ENCODE measurements at places on chromosomes 11 and 22.

GRCh38 chr11:102312667-102313066 lies 4.6 kb upstream of the BIRC3 start:
- peak overlapping the region; percentile 29 for H3K4me3 ChIP-seq
- peak overlapping the region; percentile 85 for H3K27ac ChIP-seq
- no peak for DNase-seq

- no peak overlapping the region for H3K27ac ChIP-seq
- no peaks in the 10 kb centered on the region for H3K4me1 ChIP-seq
- H3K36me3 ChIP-seq = no peaks in the 10 kb centered on the region
- no peak overlapping the region for H3K4me3 ChIP-seq
- H3K27me3 ChIP-seq = peaks cover 6% of the 10 kb centered on the region
These were observed 563.0 kb downstream of the MIAT start for GRCh38 chr22:27220339-27220738.

DNA sequence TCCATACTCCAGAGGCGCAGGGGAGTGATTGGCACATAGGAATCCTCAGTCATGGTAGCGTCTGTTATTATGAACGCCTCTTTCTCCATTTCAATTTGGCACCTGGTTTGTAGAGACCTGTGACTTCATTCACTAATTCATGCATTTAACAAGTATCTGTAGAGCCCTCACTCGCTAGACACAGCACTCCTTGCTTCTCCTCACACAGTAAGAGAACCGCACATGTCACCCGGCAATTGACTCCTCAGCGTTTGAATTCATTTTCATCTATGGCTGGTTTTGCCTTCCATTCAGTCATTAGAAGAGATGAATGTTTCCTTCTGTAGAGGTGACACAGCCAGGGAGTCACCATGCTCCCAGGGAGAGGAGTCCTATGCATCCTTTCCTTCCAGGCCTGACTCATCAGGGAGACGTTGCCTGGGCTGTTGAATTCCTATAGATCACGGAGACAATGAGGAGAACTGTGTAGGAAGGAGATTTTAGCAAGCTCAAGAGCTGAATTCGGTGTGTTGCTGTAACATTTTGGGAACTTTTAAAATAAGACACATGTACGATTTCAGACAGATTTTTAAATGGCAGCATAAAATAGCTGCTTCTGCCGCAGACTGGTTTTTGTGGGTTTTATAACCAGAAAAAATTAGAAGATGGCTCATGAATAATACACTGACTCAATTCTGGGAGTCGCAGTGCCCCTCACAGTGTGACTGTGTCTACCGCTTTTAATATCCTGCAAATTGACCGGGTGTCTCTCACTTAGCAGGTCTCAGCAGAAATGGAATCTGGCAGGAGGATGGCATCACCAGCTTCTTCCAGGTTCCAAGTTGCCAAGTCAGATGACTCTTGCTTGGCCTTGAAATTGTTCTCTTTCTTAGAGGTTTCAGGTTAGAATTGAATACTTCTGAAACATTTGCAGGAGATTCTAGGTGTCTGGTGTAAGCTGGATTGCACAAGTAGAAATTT lies 44.4 kb upstream of the CLMP start:
- H3K27me3 ChIP-seq = no peaks in the 10 kb centered on the region
- no peaks in the 10 kb centered on the region for H3K4me1 ChIP-seq
- no peak overlapping the region for H3K27ac ChIP-seq
- H3K4me3 ChIP-seq = no peak overlapping the region

- no peaks in the 10 kb centered on the region for H3K36me3 ChIP-seq
- no peak overlapping the region for H3K27ac ChIP-seq
- no peak for DNase-seq
- H3K4me1 ChIP-seq = no peaks in the 10 kb centered on the region
- no peak overlapping the region for H3K4me3 ChIP-seq
These were observed 715.2 kb upstream of the RAG2 start for GRCh38 chr11:37313266-37313665.

- no peak overlapping the region for H3K27ac ChIP-seq
- peaks cover 12% of the 10 kb centered on the region for H3K27me3 ChIP-seq
- no peak for DNase-seq
- H3K4me3 ChIP-seq = no peak overlapping the region
- H3K36me3 ChIP-seq = no peaks in the 10 kb centered on the region
These were observed 467.1 kb downstream of the MIAT start for GRCh38 chr22:27124351-27124966.

- no peak overlapping the region for H3K27ac ChIP-seq
- H3K36me3 ChIP-seq = no peaks in the 10 kb centered on the region
- peaks cover 2% of the 10 kb centered on the region for H3K27me3 ChIP-seq
- no peak overlapping the region for H3K4me3 ChIP-seq
These were observed 51.8 kb upstream of the TTC12 start for GRCh38 chr11:113262594-113262993.

- peaks cover 70% of the 10 kb centered on the region for H3K36me3 ChIP-seq
- H3K4me1 ChIP-seq = peaks cover 3% of the 10 kb centered on the region
- no peak for DNase-seq
- H3K4me3 ChIP-seq = no peak overlapping the region
- H3K27ac ChIP-seq = no peak overlapping the region
- no peaks in the 10 kb centered on the region for H3K27me3 ChIP-seq
These were observed 54.7 kb downstream of the PICALM start for GRCh38 chr11:86014221-86014620.

- H3K36me3 ChIP-seq = no peaks in the 10 kb centered on the region
- no peak overlapping the region for H3K27ac ChIP-seq
- no peak overlapping the region for H3K4me3 ChIP-seq
These were observed 55.8 kb downstream of the CCDC34 start for GRCh38 chr11:27307232-27307631.

DNA sequence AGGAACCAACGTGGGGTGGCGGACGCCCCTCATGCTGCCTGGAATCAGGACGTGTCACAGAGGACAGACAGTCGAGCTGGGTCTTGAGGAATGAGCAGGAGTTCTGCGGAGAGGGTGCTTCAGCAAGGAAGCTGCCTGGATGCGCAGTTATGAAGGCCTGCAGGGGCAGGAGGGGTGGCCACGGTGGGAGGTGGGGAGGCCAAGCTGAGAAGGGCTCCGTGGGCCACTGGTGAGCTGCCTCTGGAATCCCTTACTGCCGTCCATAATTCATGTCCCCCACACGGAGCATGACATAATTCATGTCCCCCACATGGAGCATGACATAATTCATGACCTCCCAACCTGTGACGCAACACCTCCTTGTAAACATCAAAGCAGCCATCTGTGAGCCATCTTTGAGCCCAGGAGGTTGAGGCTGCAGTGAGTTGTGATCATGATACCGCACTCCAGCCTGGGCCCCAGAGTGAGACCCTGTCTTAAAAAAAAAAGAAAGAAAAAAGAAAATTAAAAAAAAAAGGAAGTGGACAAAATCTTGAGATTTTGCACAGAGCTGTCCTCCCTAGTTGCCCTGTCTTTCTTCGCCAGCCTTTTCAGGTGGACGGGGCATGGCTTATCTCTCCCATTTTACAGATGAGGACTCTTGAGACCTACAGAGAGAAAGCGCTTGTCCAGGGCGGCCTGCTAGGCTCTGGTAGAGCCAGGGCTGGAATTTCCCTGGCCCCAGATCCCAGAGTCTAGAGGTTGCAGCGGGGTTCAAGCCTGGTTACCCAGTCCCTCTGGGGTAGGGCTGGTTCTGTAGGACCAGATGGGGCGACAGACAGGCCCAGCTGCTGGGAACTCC lies 24.3 kb upstream of the PICK1 start:
- H3K36me3 ChIP-seq = no peaks in the 10 kb centered on the region
- H3K27me3 ChIP-seq = no peaks in the 10 kb centered on the region
- H3K4me1 ChIP-seq = no peaks in the 10 kb centered on the region
- H3K4me3 ChIP-seq = no peak overlapping the region

DNA sequence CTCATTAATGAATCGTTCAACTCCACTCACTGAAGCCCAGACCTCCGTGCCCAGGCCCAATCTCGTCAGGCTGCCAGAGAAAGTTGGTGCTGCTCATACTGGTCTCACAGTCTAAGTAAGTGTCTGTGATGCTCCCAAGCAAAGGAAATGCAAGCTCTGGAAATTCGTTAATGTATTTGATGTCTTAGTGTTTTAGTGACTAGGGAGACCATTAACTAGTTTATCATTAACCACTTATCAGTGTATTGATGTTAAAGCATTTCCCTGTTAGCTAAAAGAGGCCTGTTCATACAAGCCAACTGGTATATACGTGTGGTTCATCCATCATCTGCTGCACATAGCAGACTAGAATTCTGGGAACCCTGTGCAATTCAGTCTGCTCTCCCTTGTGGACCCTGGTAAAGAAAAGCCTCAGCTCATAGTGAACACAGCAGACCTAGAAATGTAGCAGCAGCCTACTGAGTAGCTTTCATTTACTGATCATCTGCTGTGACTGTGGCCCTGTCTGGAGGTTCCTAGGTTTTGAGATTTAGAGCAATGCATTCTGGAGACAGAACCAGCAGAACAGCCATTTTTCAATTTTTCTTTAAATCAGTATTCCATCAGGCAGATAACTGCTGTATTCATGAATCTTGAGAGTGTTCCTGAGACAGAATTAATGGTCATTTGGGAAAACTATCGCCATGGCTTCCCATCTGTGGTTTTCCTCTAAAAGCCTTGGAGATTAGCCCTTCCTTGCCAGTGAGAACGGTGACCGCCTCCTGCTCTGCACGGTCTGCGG lies 15.7 kb upstream of the AIFM3 start:
- H3K4me1 ChIP-seq = peaks cover 24% of the 10 kb centered on the region
- H3K4me3 ChIP-seq = no peak overlapping the region
- DNase-seq = no peak
- H3K27me3 ChIP-seq = no peaks in the 10 kb centered on the region

- no peak within 1 kb of the TSS for H3K27ac ChIP-seq
- DNase-seq = no peak
- no peaks in the 10 kb centered on the region for H3K36me3 ChIP-seq
- H3K27me3 ChIP-seq = peaks cover 67% of the 10 kb centered on the region
- H3K4me1 ChIP-seq = peaks cover 22% of the 10 kb centered on the region
- peak within 1 kb of the TSS; percentile 44 for H3K4me3 ChIP-seq
These were observed at the start of gene MAP6 for GRCh38 chr11:75668451-75669297. MAP6 (minus strand) TSS chr11:75669038; CDS start chr11:75668369, 669 bp downstream.

DNA sequence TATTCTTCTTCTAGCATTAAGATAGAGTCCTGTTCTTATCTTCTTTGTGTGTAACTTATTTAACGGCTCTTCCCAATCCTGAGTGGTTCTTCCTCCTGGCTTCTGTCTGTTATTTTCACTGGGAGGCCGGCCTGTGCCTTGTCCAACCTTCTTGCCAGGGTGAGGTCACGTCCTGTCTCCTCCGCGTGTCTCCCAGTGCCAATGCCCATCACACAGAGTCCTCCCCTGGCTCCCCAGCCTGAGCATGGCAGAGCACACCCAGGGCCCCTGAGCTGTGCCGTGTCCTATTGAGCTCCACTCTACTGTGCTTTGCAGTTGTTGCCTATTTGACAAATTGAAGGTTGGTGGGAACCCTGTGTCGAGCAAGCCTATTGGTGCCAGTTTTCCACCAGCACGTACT lies 487.3 kb downstream of the BRD1 start:
- no peak overlapping the region for H3K27ac ChIP-seq
- H3K36me3 ChIP-seq = no peaks in the 10 kb centered on the region
- no peak overlapping the region for H3K4me3 ChIP-seq
- no peaks in the 10 kb centered on the region for H3K4me1 ChIP-seq

GRCh38 chr11:10696468-10697322 lies 3.1 kb upstream of the IRAG1 start:
- H3K27me3 ChIP-seq = no peaks in the 10 kb centered on the region
- no peak overlapping the region for H3K27ac ChIP-seq
- no peaks in the 10 kb centered on the region for H3K4me1 ChIP-seq

DNA sequence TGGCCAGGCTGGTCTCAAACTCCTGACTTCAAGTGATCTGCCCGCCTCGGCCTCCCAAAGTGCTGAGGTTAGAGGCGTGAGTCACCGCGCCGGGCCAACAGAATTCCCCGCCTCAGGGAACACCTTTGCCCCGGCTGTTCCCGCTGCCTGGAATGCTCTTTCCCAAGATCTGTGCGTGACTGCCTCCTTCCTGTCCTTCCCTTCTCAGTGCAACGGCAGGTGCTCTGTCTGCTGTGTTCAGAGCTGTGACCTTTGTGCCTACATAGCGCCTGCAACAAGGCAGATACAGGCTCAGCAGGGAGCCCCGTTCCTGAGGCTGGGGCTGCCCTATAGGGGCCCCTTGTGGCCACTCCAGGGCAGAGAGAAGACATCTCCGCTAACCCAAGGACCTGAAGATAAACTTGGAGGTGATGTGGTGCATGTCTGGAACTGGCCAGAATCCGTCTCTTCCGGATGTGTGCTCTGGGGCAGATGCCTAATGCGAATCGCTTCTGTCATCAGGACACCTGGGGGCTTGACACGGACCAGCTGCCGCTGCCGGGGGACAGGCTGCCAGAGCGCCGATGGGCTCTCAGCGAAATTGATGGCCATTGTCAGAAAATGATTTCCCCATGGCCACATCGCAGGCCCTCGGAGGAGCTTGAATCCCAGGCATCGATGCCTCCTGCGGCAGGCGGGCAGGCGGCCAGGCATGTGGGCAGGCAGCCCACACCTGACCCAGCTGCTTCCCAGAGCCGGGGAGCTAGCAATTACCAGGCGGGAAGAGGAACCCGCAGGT lies 43.5 kb upstream of the TCF20 start:
- H3K4me1 ChIP-seq = peaks cover 68% of the 10 kb centered on the region
- DNase-seq = peak; percentile 21
- no peaks in the 10 kb centered on the region for H3K36me3 ChIP-seq

- peak; percentile 4 for DNase-seq
- no peak overlapping the region for H3K4me3 ChIP-seq
- H3K27me3 ChIP-seq = no peaks in the 10 kb centered on the region
- no peaks in the 10 kb centered on the region for H3K36me3 ChIP-seq
These were observed 215.0 kb upstream of the CTSC start for GRCh38 chr11:88552379-88553062.

- H3K27me3 ChIP-seq = no peaks in the 10 kb centered on the region
- no peak for DNase-seq
- H3K4me3 ChIP-seq = no peak overlapping the region
- no peaks in the 10 kb centered on the region for H3K36me3 ChIP-seq
- H3K4me1 ChIP-seq = no peaks in the 10 kb centered on the region
These were observed 46.9 kb downstream of the SMIM38 start for GRCh38 chr11:69202511-69203221.

GRCh38 chr22:39717099-39717498 lies 146.5 kb downstream of the CACNA1I start:
- H3K36me3 ChIP-seq = no peaks in the 10 kb centered on the region
- peaks cover 3% of the 10 kb centered on the region for H3K4me1 ChIP-seq
- no peak for DNase-seq
- H3K4me3 ChIP-seq = no peak overlapping the region
- H3K27me3 ChIP-seq = no peaks in the 10 kb centered on the region

DNA sequence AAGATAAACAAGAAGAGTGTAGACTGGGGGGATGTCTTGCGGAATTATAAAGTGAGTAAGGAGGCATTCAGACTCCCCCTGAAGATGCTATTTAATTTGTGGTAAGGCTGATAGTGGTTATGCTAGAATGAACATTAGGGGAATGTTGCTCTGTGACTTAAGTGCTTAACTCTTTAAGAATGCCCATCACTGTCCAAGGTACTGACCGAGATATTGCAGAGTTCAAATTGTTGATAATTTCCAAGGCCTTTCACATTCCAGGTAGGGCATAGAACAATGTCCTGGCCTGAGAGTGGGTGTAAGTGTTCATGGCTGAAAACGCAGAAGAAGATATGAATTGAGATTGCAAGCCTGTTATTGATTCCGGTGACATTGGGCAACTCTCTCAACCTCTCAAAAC lies 90.3 kb upstream of the SEZ6L start:
- DNase-seq = no peak
- H3K4me1 ChIP-seq = no peaks in the 10 kb centered on the region
- H3K4me3 ChIP-seq = no peak overlapping the region
- H3K27me3 ChIP-seq = no peaks in the 10 kb centered on the region
- H3K36me3 ChIP-seq = no peaks in the 10 kb centered on the region

GRCh38 chr11:32029721-32030120 lies 61.2 kb upstream of the RCN1 start:
- H3K36me3 ChIP-seq = no peaks in the 10 kb centered on the region
- no peaks in the 10 kb centered on the region for H3K27me3 ChIP-seq
- no peak overlapping the region for H3K4me3 ChIP-seq
- no peak for DNase-seq
- no peak overlapping the region for H3K27ac ChIP-seq

Data from CD4-positive, alpha-beta T cell (primary cell).